Hematopoietic multipotent progenitor cell treated with erythropoietin and hydrocortisone succinate and interleukin-3 and kit ligand, for 6 days (in vitro differentiated cells): ENCODE measurements at places on chromosomes 2 and 18.

- no peak for DNase-seq
These were observed 19.4 kb downstream of the SRSF7 start for GRCh38 chr2:38731684-38732221.

GRCh38 chr2:225295102-225295501, 104.4 kb upstream of the NYAP2 start:
- no peak for DNase-seq

DNA sequence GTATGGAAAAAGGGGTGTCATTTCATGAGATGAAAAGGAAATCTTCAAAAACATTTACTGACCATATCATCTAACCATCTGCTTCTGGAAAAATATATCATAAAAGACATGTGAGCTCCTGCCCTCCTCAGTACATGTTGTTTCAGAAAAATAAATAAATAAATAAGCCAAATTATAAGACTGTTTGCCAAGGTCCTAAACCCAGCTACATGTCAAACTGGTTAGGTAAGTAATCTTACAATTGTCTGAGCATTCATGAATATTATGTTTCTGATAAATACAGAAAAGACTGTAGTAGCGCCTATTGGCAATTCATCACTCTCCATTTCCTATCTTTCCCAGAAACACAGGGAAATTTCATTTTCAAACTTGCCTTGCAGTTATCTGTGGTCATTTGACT, 138.9 kb upstream of the SETBP1 start:
- no peak for DNase-seq

DNA sequence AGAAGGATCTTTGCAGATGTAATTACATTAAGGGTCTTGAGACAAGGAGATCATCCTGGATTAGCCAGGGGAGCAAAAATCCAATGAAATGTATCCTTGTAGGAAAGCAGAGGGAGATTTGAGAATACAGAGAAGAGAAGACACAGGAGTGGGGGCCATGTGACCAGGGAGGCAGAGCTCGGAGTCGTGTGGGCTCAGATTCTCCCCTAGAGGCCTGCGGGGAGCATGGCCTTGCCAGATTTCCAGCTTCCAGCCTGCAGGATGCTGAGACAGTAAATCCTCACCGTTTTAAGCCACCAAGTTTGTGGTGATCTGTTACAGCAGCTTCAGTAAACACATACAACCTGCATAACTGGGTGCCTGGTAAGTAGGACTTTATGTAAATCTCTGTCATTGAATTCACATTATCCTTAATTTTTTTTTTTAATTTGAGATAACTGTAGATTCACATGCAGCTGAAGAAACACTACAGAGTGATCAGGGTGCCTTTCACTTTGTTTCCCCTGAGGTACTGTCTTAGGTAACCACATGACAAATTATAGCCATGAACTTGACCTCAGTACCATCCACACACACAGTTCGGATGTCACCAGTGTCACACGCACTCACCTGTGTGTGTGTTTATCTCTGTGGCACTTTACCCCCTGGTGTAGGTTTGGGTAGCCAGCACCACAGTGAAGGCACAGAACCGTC, 138.4 kb upstream of the HDAC4 start:
- no peak for DNase-seq

- DNase-seq: no peak
These were observed 1070.3 kb upstream of the CELF4 start for GRCh38 chr18:38635709-38636430.

DNA sequence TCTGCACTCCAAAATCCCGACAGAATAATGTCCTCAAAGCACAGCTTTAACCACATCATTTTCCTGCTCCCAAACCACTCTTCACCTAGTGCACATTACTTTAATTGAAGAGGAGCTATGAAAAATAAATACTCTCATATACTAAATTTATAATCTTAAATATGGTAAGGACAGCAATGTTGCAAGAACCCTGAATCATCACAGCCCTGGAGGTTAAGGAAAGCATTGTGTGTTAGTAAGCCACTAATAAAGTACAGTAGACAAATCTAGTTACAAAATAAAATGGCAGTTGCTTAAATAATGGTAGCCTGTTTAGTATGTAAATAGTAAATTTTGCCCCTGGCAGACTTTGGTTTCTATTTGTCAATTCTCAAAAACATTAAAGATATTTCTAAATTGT, 27.0 kb upstream of the CCDC178 start:
- no peak for DNase-seq

GRCh38 chr2:6820903-6821584, 44.7 kb downstream of the CMPK2 start:
- no peak for DNase-seq
